ENCODE measurements at places on chromosomes 7 and 10.

GRCh38 chr10:130190737-130191115, 54.5 kb downstream of the GLRX3 start:
- ATAC-seq, result peak; percentile 34

DNA sequence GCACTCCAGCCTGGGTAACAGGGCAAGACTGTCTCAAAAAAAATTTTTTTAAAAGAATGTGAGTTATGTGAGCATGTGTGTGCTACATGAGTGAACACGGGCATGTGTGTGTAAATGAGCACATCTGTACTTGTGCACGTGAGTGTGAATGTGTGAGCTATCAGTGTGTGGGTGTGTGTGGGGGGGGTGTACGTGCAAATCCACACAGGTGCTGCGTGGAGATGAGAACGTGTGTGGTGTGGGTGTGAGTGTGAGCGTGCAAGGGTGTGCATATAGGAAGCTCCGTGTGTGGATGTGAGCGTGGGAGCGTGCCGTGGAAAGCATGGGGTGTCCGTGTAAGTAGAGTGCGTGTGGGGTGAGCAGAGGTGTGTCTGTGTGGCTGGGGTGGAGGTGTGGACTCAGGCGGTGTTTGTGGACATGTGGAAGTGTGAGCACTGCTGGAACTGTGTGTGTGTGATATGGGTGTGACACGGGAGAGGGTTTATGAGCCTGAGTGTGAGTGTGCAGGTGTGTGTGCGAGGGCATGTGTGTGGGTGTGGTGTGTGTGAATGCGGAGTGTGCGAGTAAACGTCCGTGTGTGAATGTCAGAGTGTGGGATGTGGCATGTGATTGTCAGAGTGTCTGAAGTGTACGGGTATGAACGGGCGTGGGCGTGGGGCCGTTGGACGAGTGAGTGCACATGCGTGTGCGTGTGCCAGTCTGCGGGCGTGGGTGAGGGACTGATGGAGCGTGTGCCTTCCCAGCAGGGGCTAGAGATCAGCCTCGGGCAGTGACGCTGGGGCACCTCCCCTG, 45.9 kb upstream of the TNRC18 start:
- ATAC-seq, result peak; percentile 24

- ATAC-seq, result no peak
These were observed 115.5 kb upstream of the ZNF438 start for GRCh38 chr10:31147210-31147608.

- no peak for ATAC-seq
These were observed 287.6 kb downstream of the TWIST1 start for GRCh38 chr7:18829858-18830285.

DNA sequence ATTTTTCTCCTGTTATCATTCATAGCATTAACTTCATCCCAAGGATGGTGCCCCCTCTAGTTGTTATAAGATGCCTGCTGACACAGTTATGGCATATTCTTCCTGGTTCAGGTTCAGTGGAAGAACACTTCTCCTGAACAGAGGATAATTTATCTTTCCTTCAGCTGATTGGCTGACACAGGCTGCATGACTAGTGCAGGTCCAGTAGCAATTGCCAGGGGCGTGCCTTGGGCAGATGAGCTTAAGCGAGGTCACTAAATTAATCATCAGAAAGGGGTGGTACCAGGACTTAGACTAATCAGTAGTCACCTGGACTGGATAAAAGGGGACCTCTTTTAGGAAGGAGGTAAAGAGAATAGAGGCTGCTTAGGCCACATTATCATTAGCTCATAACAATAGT, 42.3 kb downstream of the BZW2 start:
- ATAC-seq, result peak; percentile 58

DNA sequence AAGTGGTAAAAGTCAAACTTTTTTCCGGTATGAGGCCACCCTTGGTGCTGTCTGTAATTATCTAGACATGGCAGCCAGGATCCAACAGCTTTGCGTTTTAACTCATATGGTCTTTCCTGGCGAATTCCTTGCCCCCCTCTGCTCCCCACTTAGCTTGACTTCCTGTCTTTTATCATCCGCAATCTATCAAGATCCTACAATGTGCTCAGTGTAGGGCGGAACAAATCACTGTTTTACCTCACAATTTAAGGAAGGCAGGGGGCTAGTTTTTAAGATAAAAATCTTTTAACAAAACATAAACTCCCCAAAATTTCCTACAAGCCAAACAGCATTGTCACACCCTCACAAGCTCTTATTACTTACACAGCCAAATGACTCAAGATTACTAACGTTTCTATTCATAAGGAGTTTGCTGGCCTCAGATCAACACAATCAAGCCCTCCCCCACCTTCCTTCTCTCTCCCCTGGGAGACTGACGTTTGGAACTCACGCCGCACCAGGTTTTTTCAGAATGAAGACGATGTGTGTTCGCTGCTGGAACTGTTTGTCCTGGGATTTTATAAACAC, 1.3 kb upstream of the CDK14 start:
- peak; percentile 46 for ATAC-seq

DNA sequence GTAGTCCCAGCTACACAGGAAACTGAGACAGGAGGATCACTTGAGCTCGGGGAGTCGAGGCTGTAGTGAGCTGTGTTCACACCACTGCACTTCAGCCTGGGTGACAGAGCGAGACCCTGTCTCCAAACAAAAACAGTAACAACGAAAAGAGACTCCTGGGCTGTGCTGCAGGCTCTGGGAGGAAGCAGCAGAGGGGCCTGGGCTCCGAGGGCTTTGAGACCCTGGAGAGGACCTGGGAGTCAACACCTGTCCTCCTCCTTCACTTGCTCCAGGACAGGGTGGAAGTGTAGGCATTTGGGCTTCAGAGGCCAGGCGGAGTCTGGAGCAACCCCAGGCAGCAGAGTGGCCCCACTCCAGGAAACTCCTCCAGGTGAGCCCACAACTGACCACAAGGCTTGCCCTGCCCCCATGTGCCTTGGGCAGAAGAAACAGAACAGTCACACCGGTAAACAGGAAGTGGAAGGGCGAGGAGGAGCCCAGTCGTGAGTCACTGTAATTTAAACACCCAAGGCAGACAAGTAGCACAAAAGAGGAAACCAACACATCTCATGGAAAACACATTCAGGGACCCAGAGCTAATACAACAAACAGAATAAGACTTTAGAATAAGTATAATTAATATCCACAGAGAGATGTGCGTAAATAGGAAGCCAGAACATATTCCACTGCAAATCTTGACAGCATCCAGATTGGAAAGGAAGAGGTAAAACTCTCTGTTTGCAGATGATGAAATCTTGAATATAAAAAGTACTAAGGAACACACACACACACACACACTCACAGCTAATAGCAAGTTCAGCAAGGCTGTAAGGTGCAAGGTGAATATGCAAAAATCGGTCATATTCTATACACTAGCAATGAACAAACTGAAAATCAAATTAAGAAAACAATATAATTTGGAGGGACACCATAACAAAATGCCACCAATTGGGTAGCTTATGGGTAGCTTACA, 20.5 kb upstream of the RASGEF1A start:
- ATAC-seq, result peak; percentile 86

DNA sequence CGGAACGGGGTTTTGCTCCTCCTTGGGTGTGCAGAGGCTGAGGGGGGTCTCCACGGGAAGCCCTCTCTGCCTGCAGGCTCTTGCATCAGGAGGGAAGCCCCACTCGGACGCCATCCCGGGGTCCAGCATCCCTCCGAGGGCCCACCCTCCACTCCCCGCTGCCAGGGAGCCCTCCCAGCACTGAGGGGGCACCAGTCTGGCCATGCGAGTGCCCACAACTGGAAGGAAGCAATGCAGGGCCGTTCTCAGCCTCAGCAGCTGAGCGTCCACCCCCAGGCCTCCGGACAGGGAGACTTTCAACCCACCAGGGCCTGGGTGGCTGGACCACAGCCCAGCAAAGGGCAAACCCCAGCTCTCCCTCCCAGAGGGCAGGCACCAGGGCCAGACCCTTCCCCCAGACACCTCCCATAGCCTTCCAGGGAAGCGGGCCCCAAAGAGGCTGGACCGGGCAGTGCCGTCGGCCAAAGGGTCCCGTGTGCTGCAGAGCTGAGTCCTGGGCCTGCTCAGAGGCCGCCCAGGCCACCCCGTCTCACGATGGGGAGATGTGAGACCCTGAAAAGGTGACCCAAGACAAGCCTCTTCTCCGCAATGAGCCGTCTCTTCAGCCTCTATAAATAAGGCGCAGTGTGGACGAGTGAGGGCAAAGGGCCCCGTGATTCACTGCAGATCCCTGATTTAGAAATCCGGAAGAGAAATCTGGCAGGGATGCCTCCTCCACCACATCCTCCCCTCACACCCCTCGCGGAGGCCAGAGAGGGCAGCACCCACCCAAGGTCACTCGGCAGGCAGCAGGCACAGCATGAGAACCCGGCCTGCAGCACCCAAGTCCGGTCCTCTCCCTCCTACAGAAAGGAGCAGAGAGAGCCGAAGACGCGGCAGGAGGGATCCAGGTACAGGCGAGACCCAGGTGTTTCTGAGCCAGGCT, 81.9 kb upstream of the DNAAF5 start:
- no peak for ATAC-seq

DNA sequence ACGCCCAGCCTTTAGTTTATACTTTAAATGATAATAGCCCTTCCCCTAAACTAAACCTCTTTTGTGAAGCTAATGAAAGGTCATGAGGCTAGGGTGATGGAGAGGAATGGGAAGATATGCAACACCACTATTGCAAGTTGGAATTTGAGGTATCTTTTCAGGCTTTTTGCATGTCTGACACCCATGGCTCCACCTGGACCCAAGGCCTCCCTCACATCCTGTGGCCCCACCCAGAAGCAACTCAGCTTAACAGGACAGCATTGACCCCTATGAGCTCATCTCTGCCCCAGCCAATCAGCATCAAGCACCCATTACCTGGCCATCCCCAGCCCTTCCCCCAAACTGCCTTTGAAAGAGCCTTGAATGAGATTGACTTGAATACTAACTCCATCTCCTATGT, 674.2 kb upstream of the NRP1 start:
- ATAC-seq, result no peak

GRCh38 chr7:47369736-47370135, 212.2 kb downstream of the TNS3 start:
- ATAC-seq, result no peak

DNA sequence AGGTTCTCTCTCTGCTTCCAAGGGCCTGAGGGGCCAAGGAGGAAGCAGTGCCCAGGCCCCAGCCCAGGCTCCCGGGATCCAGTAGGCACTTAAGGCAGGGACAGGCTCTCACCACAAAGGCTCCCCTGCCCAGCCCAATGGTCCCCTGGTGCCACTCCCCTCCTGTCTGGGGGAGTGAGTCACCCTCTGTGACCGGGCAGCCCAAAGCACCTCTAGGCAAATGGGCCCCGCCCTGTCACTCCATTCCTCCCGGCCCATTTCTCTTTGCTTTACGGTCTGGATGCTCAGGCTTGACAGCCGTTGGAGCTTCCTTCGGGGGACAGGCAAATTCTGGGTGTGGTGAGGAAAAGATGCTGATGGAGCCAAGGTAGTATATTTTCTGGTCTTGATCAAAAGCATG, at the start of gene CALHM3:
TSS of gene CALHM3 (minus strand) at position 106 of the 400 bp plus-strand sequence. CDS start 208 bp downstream, outside the sequence.
- ATAC-seq, result peak; percentile 92

GRCh38 chr10:71233482-71233892, 21.1 kb downstream of the UNC5B start:
- ATAC-seq, result no peak

GRCh38 chr10:93222876-93223275, 149.2 kb downstream of the CYP26A1 start:
- ATAC-seq, result no peak

- no peak for ATAC-seq
These were observed 105.6 kb downstream of the LYZL1 start for GRCh38 chr10:29394321-29394932.

- ATAC-seq, result peak; percentile 33
These were observed 290.7 kb upstream of the KIAA1217 start for GRCh38 chr10:23918090-23918723.

DNA sequence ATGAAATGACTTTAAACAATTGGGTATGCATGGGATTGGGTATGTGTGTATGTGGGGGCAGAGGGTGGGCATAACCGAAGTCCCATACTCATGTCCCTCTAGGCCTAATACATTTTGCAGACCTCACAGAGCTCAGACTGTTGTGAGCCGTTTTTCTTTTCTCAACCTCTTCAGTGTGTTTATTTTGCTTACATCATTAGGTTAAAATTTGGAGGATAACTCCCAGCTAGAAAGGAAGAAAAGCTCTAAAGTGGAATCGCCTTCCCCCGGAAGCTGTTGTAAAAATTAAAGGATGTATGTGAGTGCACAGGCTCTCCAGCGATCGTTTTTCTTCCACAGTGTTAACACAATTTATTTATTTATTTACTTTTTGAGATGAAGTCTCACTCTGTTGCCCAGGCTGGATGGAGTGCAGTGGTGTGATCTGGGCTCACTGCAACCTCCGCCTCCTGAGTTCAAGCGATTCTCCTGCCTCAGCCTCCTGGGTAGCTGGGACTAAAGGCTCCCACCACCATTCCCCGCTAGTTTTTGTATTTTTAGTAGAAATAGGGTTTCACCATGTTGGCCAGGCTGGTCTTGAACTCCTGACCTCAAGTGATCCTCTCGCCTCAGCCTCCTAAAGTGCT, 1.5 kb upstream of the H2AZ2 start:
- ATAC-seq, result no peak

DNA sequence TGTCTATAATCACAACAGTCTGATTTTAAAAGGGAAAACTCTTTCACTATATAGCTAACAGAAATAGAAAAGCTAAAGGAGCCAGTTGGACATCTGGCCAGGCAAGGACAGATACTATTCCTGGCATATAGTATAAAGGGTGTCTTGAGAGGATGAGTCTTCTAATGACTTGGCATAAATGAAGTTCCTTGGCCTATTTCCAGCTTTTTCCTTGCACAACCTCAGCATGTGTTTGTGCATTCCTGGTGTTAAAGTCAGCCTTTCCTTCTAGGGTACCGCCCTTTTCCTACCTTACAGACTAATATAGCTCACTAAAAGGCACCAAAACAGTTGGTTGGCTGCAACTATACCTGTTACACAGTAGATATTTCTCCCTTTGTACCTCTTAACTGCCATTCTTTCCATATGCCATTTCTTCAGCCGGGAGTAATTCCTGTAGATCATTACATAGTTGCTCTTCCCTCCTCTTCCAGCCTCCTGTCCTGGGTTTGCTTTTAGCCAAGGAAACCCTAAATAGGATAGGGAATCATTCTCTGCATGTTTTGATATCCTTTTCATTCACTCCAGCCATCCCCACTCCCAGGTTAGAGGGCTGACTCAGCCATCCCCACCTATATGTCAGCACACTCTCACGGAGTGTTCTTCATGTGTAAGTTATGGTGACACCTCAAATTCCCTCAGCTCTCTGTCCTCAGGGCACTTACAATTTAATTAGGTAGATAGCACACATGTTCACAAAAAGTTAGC, 102.1 kb upstream of the MDFIC start:
- peak; percentile 97 for ATAC-seq

- no peak for ATAC-seq
These were observed 4.2 kb downstream of the NRBF2 start for GRCh38 chr10:63137306-63137705.

- no peak for ATAC-seq
These were observed 143.5 kb downstream of the PRPF18 start for GRCh38 chr10:13730306-13730652.

DNA sequence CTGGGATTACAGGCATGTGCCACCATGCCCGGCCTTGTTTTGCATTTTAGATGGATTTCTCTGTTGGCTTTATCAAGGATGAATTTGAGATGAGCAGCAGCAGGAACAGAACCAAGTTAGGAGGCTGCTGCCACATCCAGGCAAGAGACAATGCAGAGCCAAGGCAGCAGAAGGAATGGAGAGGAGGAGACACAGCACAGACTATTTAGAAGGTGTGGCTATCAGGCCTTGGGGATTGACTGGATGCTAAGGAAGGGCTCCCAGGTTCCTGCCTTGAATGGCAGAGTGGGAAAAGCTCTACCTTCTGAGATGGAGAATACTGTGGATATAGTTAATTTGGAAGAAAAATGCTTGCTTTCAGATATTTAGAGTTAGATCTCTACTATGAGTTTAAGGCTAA, 484.7 kb upstream of the C7orf33 start:
- no peak for ATAC-seq
